AG08396 (cell line): ENCODE measurements at places on chromosomes 12 and 14.
A peak's percentile ranks its signal among the peaks of the same experiment; 100 is the strongest.

DNA sequence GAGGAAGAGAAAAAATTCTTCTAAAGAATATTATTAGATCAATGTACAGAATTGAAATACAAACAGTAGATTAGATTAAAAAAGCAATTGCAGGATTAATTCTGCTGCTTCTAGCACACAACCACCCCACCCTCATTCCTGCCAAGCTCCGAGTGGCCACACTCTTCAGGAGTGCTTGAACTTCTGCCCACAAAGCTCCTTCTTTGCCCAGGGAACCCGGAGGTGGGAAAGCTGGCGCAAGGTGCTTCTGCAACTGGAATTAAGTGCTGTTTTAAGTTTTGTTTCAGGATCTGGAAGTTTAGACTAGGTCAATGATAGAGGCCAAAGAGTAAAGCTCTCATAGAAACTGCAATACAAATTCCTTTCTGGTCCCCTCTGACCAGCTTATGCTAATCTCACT lies 94.1 kb upstream of the BMP4 start:
- DNase-seq = no peak

- DNase-seq = no peak
These were observed 34.9 kb downstream of the WIF1 start for GRCh38 chr12:65086236-65086635.

DNA sequence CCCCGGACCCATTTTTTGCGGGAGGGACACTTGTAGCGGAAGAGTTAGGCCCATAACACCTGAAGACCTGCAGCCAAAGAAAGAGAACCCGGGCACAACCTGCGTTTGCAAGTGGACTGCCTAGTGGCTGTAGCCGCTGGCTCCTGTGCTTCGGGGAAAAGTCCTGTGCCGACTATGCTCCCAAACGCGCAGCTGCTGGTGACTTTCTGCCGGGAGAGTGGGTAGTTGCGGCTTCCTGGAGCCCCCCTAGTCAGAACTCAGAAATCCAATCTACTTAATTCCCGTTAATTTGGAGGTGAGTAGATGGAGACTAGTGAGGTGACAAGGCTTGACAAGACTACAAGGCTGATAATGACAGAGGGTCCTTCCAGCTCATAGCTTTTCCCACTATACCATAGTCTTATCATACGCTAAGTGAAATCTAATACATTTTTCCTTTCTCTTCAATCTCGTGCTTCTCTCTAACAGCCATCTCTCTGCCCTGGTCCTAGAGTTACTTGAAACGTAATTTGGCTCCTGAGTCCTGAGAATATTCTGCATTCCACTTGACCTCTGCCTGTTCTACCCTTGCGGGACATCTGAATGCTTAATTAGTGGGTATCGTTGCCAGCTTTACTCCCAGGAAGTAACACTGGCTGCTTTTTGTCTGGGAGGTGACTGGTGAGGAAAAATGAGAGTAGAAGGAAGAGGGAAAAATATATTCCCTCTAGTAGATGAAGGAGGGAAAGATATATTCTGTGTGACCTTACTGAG lies 556 bp downstream of the MTHFD1 start:
- DNase-seq = peak; percentile 15

GRCh38 chr12:59823567-59823966 lies 227.7 kb downstream of the SLC16A7 start:
- DNase-seq = peak; percentile 25

- DNase-seq = no peak
These were observed 159.9 kb downstream of the SYNE2 start for GRCh38 chr14:64012720-64013119.

- DNase-seq = no peak
These were observed 20.5 kb downstream of the BRAP start for GRCh38 chr12:111664961-111665865.

DNA sequence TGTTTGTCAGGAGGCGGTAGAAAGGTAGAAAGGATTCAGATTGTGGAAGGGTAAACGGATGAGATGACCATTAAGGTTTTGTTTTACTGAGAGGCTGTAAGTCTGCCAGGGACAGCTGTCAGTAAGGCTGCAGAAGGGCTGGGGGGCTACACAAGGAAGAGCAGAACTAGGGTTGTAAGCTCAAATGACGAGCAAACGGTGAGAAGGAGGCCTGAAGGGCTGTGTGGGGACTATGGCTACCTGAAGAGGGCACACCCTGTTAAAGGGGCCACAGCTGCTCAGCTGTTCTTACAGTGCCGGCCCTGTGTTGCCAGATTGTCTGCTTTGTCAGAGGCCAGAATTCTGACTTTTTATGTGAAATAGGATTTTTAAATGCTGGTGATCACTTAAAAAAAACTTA lies 19.1 kb downstream of the VASH1 start:
- no peak for DNase-seq

DNA sequence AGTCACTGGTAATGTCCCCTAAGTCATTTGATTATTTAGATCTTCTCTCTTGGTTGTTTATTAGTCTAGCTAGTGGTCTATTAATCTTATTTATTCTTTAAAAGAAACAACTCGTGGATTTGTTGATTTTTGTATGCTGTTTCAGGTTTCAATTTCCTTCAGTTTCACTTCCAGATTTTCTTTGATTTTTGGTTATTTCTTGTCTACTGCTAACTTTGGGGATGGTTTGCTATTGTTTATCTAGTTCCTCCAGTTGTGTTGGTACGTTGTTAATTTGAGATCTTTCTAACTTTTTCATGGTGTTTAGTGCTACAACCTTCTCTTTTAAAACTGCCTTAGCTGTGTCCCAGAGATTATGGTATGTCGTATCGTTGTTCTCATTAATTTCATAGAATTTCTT lies 18.5 kb upstream of the CD69 start:
- no peak for DNase-seq

GRCh38 chr12:95646781-95647190 lies 95.5 kb upstream of the USP44 start:
- peak; percentile 42 for DNase-seq

DNA sequence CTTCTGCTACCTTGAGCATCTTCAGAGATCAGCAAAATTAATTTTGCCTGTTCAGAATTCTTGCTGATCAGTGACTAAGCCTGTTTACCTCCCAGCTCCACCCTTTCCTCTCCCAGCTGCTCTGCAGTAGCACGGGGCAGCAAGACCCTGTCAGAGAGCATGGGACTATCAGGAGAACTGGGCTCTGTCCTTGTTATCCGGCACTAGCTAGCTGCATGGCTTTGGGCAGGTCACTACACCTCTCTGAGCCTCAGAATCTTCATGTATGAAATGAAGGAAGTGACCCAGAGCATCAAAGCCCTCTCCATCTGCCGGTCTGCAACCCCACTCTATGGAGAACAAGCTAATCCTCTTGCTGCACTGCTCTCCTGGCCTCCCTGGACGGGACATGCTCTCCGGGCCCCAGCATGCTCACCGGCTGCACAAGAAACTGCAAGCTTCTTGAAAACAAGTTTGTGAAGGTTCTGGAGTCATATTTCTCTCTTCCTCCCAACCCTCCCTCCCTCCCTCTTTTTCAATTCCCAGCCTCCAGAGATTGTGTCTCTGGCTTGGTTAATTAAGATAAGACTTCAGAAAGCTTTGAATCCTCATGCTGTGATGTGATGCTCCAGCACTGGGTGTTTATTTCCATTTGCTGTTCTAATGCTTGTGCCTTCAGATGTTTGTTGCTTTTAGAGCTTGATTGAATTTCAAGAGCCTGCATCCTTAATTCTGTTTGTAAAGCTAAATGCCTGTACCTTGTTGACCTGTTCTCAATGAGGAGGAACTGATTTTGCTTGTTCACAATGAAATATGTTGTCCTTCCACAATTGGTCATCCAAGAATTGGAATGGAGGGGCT lies 101.1 kb downstream of the CRACR2A start:
- no peak for DNase-seq

GRCh38 chr12:57609101-57609780 lies 2.0 kb upstream of the ARHGEF25 start:
- no peak for DNase-seq

GRCh38 chr14:49306152-49306751 lies 279.9 kb downstream of the RPS29 start:
- DNase-seq = no peak

DNA sequence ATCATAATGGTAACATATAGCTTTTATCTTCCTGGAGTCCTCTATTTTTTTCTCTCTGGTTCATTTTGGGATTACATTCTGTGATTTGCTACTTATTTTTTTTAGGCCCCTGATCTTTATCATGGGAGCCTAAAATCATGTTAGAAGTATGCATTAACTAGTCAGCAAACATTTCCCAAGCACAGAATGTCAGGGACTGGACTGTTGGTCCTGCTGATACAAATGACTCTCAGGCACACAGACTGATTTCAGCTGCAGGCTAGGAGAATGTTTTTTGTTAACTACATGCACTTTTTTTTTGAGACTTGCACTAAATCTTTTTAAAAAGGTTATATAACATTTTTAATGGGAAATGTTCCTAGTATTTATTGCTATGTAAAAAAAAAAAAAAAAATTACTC lies 131.1 kb downstream of the ACSS3 start:
- no peak for DNase-seq

DNA sequence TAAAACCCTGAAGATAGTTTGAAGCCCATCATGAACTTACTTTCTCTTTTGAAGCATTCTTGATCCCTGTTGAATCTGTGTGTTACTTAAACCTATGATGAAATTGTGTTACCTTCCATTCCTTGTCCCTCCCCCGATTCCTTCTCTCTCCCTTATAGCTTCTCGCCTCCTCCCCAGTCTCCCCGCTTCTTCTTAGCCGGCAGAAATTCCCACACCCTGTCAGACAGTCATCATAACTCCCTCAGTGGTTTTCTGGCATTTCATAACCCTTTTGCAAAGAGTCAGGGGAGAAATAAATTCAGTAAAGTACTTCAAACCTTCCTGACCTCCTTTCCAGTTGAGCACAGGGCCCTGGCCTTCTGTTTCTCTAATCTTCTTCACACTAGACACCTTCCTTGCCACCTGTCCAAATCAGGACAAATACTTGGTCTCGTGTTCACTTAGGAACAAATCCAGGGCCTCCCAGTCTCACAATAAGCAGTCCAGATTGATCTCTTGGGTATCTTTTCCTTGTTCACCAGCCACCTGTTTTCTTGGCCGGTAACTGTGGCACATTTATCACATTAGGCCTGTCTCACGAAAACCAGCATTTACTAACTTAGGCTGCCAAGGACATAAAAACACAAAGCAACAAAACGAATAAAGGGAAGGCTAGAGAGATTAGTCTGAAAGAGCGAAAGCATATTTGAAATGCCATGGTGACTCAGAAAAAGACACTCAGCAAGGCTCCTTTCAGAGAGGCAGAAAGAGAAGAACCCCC lies 355.9 kb downstream of the TMTC2 start:
- DNase-seq = no peak

DNA sequence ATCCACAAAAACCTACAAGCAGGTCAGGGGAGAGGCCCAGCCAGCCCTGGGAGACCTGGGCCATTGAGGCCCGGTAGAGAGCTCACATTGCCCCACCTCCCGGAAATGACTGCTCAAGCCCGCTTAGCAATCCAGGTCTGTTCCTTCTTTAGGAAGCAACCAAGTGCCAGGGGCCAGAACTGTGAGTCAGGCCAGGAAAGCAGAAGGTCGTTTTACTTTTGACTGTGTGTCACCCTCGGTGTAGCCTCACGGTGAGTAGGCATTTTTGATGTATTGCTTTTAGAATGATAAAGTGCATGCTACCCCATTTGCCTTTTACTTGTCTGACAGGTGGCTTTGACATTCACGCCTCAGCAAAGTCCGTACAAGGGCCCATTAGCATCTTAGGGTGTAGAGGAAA lies 25.4 kb upstream of the PWP1 start:
- no peak for DNase-seq

DNA sequence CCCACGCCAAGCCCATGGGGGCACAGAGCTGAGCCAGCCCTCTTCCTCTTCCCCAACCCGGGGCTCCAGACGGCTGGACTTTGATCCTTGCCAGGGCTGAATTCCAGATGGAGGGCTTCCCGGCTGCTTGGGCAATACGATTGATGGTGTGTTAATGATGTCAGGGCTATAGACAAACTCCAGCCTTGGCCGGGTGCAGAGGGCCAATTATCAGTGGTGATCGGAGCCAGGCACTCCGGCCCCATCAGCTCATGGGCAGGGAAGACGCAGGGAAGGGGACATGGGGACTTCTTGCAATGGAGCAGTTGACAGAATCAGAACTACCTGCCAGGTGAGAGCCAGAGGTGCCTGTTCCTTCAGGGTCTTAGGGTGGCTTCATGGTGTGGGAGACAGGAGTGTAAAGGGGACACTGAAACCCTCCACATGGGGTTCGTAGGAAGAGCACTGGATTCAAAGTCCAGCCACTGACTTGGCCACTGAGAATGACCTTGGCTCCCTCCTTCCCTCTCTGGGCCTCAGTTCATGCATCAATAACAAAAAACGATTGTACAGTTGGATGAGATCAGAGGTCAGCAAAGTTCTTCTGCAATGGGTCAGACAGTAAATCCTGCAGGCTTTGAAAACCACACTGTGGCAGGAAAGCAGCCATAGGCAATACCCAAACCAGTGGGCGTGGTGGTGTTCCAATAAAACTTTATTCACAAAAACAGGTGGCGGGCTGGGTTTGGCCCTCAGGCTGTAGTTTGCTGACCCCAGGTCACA lies 333.7 kb downstream of the MED13L start:
- no peak for DNase-seq

- DNase-seq = no peak
These were observed 195.6 kb downstream of the TTC7B start for GRCh38 chr14:90620568-90621077.
